ENCODE measurements at places on chromosomes 1 and 21. TPM values are rescaled to one million over a fixed set of nuclear protein-coding genes. Genes with fewer than 3 reads are reported as not detected.

DNA sequence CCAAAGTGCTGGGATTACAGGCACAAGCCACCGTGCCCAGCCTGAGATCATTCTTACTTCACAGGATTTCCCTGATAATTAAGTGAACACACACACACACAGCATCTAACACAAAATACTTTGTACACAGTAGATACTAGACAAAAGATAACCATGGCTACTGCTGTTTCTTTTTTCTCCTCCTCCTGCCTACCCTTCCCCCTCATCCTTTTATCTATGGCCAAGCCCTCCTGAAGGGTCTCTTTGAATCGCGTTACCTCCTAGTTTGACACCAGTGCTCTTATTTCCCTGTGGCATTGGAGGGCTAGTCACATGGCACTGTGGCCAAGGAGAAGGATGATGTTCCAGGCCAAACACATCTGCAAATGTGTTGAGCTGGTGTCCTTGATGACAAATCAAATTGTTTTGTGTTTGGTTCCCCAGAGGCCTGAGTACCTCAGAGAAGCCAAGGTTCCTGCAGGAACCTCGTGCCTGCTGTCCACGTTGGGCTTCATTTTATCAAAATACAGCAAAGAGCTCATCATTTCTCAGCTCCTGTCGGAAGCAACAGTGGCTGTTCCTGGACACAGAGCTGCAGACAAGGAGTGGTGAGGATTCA is 20.6 kb downstream of the NDUFS5 start:
- no peak for DNase-seq

DNA sequence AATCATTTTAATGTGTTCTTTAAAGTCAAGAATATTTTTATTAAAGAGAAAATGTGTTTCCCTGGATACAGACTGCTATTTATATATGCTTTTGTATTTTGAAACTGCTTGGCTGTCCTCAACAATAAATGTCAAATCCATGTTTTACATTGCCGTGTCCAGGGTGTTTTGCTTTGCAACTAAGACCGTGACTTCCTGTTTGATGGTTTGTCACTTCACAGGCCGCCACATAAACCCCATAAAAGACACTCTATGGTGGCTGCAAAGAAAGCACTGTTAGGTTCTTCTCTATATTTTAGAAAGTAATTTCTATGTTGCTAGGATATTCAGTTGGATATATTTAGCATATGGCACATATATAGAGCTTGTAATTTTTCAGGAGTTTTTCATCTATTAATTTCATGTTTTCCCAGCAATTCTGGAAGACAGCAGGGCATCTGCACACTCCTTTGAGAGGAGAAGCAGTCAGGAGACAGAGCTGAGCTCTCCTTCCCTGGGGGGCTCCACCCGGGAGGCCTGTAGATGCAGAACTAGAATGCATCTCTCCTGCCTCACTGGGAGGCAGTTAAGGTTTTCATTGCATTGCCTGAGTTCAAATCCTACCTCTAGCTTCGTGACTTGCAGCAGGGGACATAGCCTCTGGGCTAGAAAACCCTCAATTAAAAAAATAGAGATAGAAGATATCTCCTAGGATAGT is 33.1 kb downstream of the PRDM2 start:
- DNase-seq = peak; percentile 54

The IBA57 gene
- total RNA-seq = 4.5 TPM

The EXTL1 gene
- total RNA-seq = not detected

The HOOK1 gene
- 0.98 TPM for total RNA-seq

All from activated CD4-positive, alpha-beta memory T cell treated with anti-CD3 and anti-CD28 coated beads, Interleukin-2, amount 10 ng/mL, durations not matched to agents 7 days and 5 days (primary cell).